Stimulated activated CD8-positive, alpha-beta memory T cell treated with anti-CD3 and anti-CD28 coated beads, Interleukin-7, amount 100 ng/mL, for 48 hours (primary cell): ENCODE measurements at places on chromosomes 7 and 10.

- no peak for DNase-seq
Observed at GRCh38 chr7:2613098-2613930, 18.5 kb upstream of the TTYH3 start.

DNA sequence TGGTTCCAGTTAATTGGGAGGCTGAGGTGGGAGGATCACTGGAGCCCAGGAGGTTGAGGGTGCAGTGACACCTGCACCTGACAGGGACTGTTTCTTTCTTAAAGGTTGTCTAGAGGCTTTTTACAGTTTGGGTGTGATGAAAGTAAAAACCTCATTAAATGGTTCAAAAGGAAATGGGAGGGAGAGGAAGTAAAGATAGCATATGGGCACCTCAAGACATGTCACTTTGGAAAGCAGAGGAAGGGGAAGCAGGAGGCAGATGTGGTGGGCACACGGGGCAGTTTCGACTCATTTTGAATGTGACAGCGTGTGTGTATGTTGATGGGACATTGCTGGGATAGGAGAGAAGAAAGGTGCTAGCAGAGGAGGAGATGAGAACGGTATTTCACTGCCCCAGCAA, 203.1 kb downstream of the MLLT10 start:
- DNase-seq = no peak

DNA sequence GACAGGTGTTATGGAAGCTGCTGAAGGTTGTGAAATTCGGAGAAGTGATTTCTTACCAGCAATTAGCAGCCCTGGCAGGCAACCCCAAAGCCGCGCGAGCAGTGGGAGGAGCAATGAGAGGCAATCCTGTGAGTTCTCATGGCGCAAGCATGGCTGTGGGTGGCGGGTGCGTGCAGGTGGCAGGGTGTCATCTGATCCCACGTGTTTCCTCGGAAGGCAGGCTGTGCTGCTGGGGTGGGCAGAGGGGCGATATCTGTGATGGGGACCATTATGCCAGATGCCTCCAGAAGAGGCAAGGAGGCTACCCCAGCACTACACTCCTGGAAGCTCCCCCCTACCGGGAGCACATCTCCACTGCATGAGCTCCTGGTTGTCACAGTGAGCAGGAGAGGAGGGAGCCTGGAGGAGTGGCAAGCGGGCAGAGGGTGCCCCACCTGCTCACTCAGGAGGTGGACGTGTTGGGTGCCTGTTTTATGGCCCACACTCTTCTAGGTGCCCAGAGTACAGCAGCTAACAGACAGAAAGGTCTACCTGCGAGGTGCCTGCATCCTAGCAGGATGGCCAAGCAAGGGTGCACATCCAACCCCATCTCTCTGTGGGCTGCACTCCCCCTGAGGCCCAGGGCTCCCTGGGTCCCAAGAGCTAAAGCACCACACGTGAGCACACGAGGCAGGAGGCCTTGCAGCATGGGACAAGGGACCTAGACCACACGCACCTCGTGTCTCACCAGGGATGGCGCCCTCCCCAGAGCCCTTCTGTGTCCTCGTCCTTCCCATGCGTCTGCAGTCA, 204.7 kb downstream of the EBF3 start:
- no peak for DNase-seq

GRCh38 chr10:82981137-82981723, 1106.2 kb downstream of the NRG3 start:
- DNase-seq = no peak

- no peak for DNase-seq
Observed at GRCh38 chr7:155961241-155962190, 149.3 kb upstream of the SHH start.

DNA sequence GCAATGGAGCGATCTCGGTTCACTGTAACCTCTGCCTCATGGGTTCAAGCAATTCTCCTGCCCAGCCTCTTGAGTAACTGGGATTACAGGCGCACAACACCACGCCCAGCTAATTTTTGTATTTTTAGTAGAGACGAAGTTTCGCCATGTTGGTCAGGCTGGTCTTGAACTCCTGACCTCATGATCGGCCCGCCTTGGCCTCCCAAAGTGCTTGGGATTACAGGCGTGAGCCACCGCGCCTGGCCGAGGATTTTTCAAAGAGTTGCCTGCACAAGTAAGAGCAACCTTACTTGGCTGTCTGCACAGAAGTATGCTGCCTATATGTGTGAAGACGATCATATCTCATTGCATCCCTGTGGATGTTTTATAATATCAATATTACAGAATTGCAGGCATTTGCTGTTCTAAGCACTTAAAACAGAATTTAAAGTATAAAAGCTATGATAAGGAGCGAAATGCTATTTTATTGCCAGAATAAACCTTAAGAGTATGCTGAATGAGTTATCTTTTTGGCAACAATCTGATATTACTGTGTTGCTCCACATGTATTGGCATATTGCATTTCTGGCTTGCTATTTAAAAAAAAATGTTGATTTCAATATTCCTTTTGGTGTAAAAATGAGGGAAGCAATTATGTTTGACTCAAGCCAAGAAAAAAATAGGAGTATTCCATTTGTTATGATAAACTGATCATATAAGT, 379.4 kb upstream of the SEMA3D start:
- DNase-seq = no peak

GRCh38 chr10:125200396-125200795, 40.0 kb upstream of the CTBP2 start:
- no peak for DNase-seq

- no peak for DNase-seq
Observed at GRCh38 chr10:45809837-45810236, 37.5 kb downstream of the AGAP4 start.
